ENCODE measurements at places on chromosomes 11 and 22. TPM values are rescaled to one million over a fixed set of nuclear protein-coding genes. Genes with fewer than 3 reads are reported as not detected.

Gene MS4A8
- 0.53 TPM for total RNA-seq

Gene CLCF1
- total RNA-seq = 2.7 TPM

DNA sequence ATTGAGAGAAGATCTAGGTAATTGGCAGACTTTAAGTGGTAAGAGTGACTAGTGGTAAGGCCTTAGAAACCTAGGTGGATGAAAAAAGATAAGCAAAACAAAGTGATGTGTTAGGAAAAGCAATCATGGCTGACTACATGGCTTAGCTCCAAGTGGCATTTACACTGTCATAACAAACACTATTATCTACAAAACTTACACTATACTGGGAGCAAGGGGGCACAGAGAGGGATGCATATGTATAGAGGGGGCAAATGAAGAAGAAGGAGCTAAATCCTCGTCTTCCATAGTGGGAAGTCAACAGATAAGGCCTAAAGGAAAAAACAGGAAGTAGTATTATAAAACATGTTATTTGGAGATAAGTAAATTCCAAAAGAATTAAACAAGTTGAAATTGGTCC lies 32.5 kb downstream of the ADORA2A start:
- DNase-seq = no peak

GRCh38 chr11:18203723-18204122 lies 31.1 kb downstream of the MRGPRX4 start:
- DNase-seq = no peak

DNA sequence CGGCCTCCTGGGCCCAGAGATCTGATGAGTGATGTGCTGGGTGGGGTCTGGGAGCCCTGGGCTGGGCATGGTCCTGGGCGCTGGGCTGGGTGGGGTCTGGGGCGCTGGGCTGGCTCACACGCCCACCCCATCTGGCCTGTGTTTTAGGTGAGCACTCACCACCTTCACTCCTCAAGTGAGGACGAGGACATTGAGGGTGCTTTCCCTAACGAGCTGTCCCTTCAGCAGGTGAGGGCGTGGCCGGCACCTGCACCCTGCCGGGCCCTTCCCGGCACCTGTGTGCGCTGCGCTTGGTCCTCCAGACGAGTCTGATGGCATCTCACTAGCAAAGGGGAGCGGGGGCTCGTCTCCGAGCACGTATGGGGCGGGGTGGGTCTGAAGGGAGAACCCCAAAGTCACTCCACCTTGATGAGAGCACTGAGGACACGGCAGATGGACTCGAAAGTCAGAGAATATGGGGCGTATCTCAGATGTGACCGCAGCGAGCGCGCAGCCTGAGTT lies 37.9 kb downstream of the SBF1 start:
- no peak for DNase-seq

DNA sequence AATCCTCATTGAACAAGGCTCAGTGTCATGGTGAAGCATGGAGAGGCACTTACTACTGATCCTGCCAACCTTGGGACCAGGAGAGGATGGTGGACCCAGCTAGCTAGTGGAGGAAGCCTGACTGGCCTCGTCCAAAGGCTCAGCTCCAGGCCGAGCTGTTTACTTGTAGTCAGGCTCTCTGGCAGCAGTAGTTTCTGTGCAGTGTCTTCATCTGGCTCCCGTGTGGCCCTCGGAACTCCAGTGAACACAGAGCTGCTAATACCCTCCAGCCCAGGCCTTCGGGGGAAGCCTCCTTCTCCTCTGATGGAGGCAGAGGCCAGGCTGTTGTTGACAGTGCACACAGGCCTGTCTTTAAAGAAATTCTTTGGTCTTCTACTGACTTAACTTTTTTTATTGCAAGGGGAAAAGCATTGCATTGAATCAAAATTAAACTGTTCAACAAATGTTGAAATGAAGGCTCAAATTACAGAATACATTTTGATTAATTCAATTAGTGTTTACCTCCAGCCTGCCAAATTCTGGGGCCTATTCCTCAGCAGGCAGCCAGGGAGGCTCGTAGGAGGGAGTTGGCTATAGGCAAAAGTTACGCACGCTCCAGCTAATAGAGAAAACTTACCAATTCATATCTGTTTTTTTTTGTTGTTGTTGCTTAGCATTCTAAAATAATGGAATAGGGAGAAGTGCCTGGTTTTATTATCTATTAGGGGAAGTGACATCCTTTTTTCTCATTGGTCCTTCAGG lies 18.8 kb downstream of the PPFIBP2 start:
- no peak for DNase-seq

DNA sequence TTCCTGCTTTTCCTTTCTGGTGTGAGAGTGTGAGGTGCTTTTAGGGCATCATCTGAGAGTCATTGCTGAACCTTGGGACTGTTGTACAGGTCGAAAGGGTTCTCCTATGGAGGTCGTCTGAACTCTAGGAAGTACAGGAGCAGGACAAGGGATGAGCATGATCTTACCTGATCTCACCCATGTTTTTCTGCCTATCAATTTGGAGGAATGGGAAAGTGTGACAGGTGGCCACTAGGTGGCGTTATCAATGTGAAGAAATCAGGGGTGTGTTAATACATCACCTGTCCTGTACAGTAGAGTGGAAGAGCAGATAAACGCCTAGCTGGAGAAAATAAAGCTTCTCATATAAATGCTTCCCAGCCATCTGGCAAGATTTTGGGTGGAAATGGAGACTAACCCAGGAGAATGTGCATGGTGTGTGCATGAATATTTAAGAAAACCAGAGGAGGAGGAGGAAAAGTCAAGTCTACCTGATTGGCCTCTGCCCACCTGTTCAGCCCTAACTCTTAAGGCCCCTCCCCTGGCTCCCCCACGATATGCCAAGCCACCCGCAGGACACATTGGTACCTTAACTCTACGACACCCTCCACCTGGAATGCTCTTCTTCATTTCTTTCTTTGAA lies 72.0 kb upstream of the NARS2 start:
- DNase-seq = no peak

- no peak for DNase-seq
Observed at GRCh38 chr22:19641983-19642451, 72.3 kb upstream of the SEPTIN5 start.

Gene NELL1
- 5.4 TPM for total RNA-seq

- no peak for DNase-seq
Observed at GRCh38 chr11:17488563-17488962, 11.9 kb upstream of the ABCC8 start.

Gene IGSF22
- 0.21 TPM for total RNA-seq

DNA sequence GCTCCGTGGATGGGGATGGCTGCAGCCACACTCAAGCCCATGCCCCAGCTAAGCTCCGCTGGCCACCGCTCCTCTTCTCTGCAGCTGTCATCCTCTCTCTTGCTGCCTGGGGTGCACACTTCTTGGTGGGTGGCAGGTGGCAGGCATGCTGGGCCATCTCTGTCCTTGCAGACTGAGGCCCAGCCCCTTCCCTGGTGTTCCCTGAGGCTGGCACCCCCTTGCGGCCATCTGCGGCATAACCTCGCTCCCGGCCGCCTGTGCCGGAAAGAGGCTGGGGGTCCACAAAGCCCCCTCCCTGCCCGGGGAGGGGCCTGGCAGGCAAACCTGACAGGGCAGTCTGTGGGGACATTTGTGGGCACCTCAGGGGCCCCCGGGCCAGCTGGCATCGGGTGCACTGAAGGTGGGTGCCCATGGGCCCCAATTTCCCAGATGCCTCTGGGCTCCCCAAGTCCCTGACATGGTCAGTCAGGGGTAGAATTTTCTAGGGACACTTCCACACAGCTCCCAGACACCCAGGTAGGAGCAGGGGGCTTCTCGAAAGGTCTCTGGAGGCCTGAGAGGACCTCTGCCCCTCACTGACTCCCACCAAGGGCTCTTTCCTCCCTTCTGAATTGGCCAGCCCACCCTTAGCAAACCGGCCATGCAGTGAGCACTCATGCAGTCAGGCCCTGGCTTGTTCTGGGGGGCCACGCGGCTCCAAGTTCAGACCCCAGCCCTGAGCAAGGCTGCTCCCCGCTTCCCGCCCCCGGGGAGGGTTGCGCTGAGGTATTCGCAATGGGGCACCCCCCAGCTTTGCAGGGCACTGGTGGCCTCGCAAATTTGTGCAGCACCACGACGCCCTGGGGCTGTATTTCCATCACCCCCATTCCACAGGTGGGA lies 23.5 kb upstream of the TH start:
- DNase-seq = no peak

GRCh38 chr11:45079943-45080719 lies 66.3 kb upstream of the PRDM11 start:
- no peak for DNase-seq

Gene APOC3
- not detected for total RNA-seq

DNA sequence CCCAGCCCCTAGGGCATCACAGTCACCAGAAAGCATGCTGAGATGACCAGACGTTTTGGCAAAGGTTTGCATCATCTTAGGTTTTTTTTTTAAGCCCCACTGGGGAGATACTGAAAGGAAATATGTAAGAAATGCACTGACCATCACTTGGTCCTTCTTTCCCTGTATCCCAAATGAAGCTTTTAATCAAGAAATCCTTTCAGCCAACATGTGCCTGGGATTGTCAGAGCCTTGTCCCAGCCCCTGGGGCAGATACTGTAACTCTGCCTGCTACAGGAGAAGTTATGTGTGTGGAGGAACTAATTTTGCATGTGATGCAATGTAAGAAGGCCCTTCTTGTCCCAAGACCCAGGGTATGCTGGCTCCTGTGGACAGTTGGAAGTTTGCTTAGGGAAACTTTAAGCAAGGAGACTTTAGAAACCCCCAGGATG lies 65.6 kb downstream of the PPFIBP2 start:
- DNase-seq = no peak

- no peak for DNase-seq
Observed at GRCh38 chr11:86508604-86509587, 134.2 kb downstream of the CCDC81 start.

- DNase-seq = peak; percentile 64
Observed at GRCh38 chr11:126318574-126319373, 14.9 kb downstream of the DCPS start.

All from urinary bladder (tissue), 4 donors.